ENCODE measurements at places on chromosomes 12 and 14.

DNA sequence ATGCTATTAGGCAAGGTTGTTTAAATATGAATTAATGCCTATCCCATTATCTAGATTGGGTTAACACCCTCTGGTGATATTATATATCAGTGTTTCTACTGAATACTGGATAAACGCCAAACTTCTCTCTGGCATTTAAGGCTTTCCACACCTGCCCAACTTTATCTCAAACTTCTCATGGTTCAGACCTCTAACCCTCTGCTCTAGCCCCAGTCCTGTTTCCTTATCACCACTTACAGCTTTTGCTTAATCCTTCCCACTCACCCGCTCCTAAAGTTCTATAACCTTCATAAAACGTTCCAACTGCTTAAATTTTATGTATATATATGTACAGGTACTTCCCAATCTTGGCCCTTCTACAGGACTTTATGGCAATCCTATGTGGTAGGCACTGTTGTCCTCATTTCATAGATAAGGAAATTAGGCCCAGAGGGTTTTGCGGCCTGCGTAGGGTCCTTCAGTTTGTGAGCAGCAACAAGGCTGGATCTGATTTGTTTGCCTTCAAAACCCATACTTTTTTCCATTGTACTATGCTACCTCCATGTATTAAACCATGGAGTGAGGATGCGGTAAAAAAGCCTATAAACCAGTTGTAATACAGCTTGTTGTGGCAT, 1.2 kb downstream of the LPCAT3 start:
- no peak for DNase-seq

DNA sequence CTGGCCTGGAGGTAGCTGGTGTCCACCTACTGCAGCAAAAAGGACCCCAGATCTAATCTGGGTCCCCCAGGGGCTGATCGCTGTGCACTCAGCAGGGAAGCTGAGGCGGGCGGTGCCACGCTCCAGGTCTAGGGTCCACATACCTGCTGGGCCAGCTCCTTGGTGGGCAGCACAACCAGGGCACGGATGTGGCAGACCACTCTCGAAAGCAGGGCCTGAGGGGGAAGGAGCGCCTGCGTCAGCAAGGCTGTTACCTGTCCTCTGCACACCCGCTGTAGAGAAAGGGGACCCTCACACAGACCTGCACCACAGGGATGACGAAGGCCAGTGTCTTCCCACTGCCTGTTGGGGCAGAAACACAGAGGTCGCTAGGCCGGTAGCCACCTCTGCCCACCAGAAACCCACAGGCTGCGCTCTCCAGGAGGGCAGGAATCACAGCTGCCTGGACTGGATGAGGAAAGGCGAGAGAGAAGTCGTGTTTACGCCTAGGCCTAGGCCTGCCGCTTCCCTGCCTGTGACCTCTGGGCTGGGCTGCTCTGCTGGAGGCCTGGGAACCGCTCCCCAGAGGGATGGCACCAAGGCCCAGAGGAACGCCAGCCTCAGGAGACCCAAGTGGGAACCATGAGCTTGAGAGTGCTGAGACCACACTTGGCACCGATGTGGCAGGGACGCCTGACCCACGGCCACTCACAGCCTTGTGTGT, 2.0 kb downstream of the DDX51 start:
- DNase-seq: no peak

DNA sequence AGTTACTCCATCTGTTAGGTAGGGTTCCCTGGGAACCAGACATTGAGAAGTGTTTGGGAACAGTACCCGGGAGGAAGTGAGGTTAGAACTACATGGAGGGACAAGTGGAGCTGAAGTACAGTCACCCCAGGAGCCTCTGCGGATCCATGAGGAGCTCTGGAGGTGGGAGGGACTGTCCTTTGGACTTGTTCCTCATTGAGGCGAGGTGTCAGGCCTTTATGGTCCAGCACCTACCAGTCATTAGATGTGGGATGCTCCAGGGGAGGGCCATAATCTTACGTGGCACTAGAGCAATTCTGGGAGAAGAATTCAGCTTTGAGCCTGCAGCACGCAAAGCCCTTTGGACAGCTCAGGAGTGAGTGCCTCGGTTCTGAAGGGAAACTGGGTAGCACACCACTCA, 142.8 kb downstream of the DACT1 start:
- no peak for DNase-seq

DNA sequence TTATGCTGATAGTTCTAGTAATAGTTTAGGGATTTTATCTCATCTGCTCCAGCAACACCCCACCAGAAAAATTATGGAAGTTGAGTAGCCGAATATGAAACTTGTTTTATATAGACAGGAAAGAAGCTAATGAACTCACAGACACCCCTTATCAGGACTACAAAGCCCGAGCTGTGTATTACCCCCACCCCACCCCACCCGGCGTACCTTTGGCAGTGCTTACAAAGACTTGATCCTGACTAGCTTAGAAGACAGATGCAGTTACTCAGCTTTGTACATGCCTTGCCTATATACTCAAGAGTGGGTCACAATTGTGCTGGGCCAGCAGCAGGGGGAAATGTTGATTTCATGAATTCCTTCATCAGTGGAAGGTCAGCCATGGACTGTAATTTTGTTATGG, 22.4 kb downstream of the PROX2 start:
- no peak for DNase-seq

DNA sequence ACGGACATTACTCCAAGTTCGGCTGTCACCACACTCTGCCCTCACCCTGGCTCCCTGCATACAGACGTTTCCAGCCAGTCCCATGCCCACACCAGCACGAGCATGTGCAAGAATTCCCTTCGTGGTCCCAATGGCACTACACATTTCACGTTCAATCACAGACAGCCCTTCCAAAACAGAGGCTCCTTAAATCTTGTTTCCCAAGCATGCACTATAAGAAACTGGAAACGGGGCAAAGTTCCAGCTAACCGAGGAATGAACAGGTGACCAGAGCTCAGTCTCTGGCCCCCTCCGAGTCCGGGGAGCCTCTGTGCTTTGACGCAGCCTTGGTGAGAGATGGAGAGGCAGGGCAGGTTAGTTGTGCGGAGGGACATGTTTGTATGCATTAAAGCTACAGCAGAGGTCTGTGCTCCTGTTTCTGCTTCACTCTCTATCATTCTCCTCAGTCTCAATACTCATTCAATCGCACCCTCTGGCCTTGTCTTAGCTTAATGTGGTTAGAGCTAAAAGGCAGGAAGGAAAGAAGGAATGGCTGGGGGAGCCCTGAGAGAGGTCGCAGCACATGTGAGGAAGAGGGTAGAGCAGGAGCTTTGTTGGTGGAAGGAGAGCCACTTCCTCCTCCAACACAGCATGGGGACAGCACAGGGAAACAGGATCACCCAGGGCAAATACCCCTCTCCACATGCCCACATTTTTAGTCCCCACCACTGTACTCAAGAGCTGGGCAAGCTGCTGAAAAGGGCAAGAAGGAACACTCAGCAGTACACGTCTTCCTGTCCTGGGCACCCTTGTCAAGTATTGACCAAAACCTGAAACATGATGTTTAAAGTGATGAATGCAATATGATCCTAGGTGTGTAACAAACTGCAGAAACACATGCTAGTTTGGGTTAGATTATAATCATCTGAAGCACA, 12.2 kb upstream of the SELPLG start:
- DNase-seq: no peak

DNA sequence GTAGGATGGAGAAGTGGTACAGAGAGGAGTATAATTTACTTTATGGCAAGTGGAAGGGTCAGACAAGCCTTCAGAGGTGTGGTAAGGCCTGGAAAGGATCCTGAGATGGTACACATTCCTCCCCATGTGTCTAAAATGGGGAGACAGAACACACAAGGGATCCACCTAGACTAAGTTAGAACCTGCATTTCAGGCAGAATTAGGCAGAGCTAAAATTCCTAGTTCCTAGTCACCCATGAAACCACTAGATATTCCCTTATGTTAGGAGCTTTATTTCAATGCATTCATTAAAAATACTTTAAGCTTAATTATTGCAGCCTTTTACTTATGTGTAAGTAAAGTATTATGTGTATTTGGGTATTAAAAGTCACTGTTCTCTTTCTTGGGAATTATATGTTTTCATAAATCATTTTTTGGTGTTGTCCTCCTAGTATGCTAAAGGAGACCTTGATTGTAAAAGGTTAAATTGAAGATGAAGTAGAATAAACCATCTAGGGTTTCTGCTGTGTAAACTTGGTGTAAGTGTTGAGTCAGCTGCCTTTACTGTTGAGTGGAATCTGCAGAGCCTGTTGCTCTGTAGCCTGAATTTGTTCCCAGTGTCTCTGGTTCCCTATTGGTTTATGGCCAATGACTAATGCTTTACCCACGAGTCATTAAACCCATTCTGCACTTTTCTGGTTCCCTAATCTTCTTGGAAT, 423.2 kb downstream of the ATP23 start:
- no peak for DNase-seq

DNA sequence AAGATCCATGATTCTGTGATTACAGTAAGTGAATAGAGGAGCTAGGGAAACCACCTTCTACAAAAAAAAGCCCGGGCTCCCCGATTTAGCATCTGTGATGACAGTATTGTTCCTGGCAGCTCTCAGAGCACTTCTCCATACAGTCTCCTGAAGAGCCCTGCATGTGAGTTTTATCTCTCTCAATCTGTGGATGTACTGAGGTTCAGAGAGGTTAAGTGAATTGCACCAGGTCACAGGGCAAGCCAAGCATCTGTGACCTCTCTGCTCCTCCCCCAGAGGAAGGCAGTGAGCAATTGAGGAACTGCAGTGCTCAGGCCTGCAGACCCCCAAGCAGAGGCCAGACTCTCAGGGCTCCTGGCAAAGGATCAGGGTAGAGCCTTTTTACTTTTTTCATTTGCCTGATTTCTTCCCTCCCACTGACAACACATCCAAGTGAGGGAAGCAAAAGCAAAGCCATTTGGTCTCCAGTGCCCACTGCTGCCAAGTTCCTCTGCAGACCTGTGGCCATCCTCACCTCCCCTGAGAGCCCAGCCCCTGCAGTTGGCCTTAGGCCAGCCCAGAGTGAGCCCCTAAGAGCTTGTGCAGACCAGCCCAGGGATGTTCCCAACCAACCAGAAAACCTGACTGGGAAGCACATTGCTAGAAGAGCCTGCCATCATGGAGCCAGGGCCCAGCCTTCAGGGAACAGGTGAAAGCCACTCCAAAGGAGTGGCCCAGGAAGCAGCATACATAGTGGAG, 47.6 kb upstream of the PNMA1 start:
- no peak for DNase-seq

DNA sequence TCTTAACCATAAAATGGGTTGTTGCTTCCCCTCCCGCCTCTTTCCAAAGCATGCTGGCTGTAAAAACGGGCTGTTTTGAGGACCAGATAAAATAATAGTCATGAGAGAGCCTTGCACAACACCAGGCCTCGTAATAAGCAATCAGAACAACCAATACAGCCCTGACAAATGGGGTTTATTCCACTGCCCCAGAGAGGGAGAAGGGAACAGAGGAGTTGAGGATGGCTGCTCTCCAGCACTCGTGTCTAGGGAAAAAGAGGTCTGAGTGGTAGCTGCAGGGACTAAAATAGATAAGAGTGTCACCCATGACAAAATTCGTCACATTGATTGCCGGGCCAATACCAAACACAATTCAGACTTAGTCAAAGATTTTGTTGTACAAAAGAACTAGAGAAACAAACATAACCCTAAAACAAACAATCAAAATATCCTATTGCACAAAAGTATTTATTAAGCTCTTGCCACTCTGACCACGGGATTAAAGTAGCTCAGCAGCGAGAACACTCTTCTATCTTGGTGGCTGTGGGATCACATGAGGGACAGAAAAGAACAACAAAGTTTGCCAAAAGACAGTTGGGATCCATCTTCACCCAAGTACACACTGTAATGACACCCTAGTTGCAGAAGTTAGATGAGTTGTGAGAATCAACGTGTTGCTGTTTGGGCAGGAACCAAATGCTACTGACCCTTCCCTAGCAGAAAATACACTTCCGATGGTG, 188.0 kb downstream of the FOXN3 start:
- no peak for DNase-seq

- DNase-seq: no peak
These were observed 59.4 kb downstream of the TMEM132C start for GRCh38 chr12:128326406-128326805.

DNA sequence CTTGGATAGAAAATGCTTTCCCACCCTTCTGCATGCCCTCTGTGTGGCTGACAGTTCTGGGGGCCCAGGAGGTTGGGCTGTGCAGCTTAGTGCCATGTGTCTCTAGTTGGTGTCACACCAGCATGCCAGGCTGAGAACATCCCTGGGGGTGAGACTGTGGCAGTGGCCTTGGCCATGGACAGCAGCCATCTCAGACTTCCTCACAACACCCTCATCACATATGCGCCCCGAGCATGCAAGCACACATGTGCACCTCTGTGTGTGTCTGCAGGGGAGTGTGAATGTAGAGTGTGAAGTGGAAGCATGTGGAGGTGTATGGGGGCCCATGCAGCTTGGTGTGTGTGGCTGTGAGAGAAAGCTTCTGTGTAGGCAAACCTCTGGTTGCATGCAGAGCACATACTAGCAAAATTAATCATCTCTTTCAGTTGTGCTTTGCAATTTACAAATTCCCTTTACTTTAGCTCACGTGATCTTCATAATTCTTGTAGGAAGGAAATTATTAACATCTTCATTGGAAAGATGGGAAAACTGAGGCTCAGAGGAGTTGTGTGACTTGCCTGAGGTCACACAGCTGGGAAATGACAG, 8.4 kb downstream of the ASIC1 start:
- no peak for DNase-seq

DNA sequence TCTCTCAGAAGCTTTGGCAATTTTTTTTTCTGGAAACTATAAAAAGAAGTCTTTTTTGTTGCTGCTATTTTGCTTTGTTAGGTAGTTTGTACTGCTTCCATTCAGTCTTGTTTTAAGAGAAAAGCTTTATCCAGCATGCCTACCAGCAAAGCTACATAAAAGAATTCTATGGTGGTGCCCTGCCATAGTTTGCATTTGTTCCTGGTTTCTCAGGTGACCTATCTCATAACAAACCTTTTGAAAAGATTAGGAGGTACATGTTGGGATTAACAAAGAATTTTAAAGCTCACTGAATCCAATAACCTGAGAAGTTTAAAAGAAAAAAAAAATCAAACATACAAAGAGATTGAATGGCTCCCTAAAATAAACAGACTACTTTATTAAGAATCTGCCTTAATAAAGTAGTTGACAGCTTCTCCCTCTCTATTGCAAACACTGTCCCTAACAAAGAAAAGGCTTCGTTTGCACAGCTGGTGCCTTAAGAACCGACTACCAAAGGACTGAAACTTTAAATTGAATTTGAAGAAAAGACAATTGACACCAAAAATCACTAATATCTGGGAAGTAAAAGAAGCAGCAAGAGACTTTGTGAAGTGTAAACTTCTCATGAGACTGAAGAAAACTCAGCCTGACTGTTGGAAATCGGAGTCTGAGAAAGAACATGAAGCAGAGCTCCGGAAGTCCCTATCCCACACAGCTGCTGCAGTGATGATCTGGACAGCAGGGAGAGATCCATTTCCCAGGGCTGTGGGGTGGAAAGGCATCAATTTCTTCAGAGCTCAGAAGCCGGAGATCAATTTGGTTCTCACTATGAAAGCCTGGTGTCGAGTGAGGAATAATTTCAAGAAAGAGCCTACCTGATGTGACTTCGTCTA, 102.7 kb upstream of the PLEKHA5 start:
- DNase-seq: no peak

- DNase-seq: no peak
These were observed 212.2 kb upstream of the TMEM260 start for GRCh38 chr14:56367416-56367815.

GRCh38 chr14:62347562-62348011, 585.4 kb downstream of the SNAPC1 start:
- no peak for DNase-seq
